ENCODE measurements at places on chromosomes 2 and 18. TPM values are rescaled to one million over a fixed set of nuclear protein-coding genes. Genes with fewer than 3 reads are reported as not detected.
A peak's percentile ranks its signal among the peaks of the same experiment; 100 is the strongest.

The POTEC gene
- polyA plus RNA-seq: not detected

The SAG gene
- polyA plus RNA-seq: not detected

The PCARE gene
- polyA plus RNA-seq: not detected

The SP100 gene
- polyA plus RNA-seq: 60.1 TPM

The C2orf15 gene
- polyA plus RNA-seq: 0.14 TPM

DNA sequence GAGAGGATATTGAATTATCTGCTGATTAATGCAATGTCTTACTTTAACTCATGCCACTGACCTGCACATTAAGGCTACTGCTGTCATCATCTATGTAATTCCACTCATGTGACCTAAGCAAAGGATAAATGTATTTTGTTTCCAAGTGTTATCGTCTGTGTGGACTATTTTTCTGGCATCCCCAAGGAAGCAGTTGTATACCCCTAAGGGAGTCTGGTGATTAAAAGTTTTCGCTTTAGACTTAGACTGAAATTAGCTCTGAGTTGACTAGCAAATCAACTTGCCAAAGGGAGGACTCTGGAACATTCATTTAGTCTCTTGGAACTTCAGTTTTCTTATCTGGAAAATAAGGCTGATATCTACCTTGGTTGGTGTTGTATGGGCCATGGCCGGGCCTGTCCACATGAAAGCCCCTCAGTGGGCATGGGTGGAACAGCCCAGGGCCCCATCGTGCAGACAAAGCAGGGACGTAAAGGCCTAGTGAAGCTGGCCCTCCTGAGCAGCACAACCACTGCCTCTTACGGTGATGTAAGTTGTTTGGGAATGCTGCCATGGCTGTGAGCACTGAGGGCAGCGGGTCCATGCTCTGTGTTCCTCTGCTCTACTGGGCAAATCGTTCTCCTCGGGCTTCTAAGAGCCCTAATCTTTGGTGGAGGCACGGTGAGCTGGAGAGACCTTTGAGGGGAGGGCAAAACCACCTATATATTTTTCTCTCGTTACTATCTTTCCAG, 144.4 kb upstream of the RNF152 start:
- DNase-seq: no peak

DNA sequence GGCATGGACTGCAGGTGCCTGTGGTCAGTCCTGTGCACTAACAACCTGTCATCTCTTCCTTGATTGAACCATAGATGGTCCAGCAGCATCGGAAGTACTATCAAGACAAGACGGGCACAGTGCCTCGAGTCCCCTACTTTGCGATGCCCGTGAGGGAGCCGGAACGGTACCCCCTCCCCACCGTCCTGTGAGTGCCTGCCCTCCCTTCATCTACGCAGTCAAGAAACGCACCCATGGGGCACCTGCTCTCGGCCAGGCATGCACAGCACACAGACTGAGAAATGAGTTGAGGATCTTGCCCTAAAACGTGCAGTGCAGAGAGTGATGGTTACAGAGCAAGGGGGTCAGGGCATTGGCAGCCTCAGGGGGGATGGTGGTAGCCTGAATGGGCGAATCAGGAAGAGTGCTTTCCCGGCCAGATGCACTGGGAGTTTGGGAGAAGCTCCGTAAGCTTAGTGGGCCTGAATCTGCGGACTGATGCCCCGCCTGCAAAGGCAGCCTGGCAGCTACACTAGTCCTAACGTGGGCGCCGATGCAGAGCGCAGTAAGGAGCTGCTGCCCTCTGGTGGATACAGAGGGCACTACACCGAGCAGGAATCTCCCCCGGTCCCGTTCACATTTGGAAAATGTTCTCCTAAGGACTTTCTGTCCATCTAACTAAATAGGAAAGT, 63.6 kb downstream of the CIB4 start:
- DNase-seq: peak; percentile 18

DNA sequence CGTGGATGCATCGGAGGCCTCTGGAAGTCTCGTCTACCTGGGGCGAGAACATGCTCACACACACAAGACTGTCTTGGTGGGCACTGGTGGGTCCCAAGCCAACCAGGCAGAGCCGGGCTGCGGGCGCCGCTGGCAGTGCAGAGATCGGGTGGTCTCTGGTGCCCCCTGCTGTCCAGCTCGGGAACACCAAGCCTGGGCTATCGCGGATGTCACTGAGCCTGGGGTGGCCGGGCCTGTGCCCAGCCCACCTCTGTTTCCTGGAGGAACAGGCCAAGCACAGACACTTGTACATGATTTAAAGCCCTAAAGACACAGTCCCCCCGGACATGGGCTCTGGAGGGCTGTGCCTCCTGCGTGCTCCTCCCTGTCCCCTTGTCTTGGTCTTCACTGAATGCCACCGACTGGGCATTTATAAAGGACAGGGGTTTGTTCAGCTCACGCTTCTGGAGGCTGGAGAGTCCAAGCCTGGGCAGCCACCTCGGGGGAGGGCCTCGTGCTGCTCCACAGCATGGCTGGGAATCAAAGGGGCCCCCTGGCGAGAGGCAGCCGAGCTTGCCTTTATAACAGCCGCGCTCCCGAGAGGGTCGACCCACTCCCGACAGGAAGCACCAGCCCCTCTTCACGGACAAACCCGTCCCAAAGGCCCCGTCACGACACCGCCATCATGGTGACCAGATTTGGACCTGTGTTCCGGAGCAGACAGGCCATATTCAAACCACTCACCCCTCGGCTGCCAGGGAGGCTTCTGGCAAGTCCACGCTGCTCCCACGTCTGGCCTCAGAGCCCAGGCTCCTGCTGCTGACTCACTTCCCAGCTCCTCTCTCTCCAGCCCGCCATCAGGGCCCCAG, 3.6 kb upstream of the OTOS start:
- DNase-seq: no peak

- no peak for DNase-seq
Measured at GRCh38 chr2:165371356-165371755, 98.1 kb upstream of the CSRNP3 start.

DNA sequence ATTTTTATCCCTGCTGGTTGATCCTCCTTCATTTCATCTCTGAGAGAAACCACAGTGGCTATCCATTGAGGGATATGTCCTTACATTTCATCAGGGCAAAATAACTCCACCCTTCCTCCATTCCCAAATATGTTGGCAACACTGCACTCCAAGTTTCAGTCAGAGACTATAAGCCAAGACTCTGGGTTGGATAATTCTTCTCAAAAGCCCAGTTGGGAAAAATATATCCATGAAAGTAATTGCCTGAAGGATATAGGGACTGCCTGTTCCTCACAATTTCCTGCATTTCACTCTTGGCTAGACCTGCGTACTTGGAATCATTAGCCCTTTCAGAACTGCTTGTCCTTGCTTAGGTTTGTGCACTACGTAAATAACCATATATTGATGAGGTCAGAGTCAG, 27.9 kb upstream of the EPB41L3 start:
- no peak for DNase-seq

Data from AG04450 (cell line).